ENCODE measurements at places on chromosomes 2 and 18.

DNA sequence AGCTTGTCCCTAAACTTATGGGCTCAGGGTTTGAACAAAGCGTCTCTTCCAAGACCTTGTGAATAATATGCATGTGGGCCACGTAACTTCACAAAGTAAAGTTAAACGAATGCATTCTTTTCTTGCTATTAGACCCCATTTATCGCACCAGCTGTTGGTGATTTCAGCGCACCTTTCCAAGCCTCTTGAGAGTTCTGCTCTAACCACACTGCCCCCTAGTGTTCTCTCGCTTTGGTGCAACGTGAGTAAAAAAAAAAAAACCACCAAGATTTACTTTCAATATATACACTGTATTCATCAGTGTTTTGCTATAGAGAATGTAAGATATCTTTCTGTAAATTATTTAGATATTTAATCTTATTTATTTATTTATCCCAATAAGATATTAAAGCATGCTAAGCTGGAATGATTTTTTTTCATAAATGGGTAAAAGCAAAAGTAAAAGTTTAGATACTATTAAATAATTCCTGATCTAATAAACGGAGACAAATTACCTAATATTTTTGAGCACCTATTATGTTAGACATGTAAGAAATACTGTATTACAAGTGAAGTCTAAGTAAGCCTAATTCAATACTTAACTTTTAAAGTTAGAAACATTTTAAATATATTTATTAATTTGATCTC lies 459.5 kb downstream of the DLGAP1 start:
- DNase-seq = peak; percentile 29

- peak; percentile 13 for DNase-seq
These were observed 357.3 kb downstream of the ZEB2 start for GRCh38 chr2:144162652-144163051.

- no peak for DNase-seq
These were observed 11.5 kb downstream of the ATF2 start for GRCh38 chr2:175156534-175156933.

- DNase-seq = no peak
These were observed 17.9 kb downstream of the CAPN10 start for GRCh38 chr2:240604291-240604938.

- DNase-seq = no peak
These were observed 83.8 kb upstream of the SERTAD2 start for GRCh38 chr2:64737547-64737946.

- DNase-seq = no peak
These were observed 113.3 kb downstream of the SCG2 start for GRCh38 chr2:223488814-223489213.

DNA sequence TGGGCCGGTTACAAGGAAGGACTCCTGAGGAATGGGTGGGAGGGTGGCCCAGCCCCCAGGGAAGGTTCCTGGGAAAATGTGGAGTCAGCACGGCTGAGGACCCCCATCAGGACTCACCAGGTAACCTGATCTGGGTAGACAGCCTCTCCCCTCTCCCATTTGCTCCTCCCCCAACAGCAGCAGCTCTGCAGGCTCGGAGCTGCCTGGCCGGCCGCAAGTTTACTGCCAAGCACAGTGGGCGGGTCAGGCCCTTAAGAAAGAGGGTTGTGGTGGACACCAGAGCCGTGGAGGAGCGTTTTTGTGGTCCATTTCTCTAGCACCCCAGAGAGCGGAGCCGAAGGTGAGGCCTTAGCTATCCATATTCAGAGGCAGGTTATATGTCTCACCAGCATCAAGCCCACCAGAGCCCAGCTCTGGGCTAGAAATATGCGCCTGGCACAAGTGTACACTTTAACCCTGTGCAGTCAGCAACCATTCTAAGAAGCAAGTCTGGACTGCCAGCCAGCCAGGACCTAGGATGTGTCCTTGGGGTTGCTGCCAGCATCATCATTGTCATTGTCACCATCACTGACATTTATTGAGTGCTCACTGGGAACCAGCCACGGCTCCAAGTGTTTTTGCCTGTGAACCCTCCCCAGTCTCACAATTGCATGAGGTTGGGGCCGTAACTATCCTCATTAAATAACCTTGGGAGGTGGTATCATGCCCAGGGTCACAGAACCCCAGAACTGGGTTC lies 190.1 kb downstream of the KLHL29 start:
- no peak for DNase-seq
